ENCODE measurements at places on chromosomes 5 and 9.

GRCh38 chr9:7780261-7780988 is 19.2 kb downstream of the DMAC1 start:
- no peak for DNase-seq

DNA sequence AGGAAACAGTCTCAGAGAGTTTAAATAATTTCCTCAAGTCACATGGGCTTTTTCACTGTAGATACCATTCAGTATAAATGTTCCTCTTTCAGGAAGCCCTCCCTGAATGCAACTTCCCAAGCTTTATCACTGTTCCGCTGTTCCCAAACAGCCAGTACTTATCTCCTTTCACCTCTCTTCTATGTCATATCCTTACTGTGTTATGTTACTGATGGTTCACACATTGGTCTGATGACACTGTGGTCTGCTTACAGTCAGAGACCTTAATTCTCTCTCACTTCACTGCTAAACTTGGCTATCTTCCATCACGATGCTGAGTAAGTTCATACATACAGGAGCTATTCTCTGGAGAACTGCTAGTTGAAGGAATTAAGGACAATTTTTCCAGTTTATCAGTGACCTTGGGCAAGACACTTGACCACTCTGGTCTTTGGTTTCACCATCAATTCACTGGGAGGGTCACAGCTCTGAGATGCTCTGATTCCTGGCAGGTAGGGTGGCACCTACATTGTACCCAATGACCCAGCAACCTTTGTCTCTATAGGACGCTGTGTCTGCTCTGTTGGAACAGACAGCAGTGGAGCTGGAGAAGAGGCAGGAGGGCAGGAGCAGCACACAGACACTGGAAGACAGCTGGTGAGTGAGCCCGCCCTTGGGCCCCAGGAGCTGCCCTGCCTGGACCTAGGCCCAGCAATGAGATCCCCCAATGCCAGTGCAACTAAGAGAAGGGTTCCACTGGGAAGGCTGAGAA is 42.1 kb upstream of the RARS1 start:
- DNase-seq: no peak

DNA sequence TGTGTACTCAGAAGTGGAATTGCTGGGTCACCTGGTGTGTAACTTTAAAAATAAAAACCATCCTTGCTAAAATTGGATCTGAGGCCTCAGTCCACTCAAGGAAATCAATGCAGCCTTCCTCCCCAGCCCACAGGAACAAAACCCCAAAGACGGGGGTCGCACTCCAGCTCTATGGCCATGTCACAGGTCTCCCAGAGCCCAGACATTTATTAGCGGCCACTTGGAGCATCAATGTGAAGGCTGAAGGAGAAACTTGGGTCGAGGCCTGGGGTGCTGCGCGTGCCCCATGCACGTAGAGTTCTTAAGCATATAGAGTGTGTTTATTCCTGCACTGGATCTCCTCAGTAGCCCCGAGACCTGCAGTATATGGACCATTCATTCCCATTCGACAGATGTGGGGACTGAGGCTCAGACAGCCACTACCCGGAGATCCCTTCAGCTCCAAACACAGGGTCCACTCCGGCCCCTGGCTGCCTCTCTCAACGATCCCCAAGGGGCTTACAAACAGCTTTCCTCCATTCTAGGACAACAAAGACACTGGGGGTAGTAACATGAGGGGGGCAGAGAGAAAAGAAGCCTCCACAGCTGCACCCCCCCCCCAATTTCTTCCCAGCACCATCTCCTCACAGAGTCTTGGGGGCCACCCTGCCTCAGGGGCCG is 14.3 kb upstream of the OLFM1 start:
- no peak for DNase-seq

DNA sequence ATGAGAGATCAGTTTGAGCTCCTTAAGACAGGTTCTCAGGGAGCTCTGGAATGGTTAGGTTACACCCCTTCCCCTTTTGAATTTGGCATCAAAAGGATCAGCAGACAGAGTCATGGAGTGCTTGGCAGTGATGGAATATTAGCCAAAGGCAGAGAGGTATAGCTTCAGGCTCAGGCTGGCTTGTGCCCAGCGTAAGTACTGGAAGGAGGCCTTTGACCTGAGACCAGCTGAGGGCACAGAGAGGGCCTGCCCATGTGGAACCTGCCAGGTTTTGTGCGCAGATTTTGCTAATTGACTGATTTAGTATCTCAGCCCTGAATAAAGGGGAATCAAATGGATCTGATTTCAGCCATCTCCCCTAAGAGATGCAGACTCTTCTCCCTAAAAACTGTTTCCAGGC is 81.5 kb downstream of the RGS3 start:
- no peak for DNase-seq

- DNase-seq: no peak
Observed at GRCh38 chr5:73188764-73189531, 16.0 kb downstream of the TMEM174 start.

DNA sequence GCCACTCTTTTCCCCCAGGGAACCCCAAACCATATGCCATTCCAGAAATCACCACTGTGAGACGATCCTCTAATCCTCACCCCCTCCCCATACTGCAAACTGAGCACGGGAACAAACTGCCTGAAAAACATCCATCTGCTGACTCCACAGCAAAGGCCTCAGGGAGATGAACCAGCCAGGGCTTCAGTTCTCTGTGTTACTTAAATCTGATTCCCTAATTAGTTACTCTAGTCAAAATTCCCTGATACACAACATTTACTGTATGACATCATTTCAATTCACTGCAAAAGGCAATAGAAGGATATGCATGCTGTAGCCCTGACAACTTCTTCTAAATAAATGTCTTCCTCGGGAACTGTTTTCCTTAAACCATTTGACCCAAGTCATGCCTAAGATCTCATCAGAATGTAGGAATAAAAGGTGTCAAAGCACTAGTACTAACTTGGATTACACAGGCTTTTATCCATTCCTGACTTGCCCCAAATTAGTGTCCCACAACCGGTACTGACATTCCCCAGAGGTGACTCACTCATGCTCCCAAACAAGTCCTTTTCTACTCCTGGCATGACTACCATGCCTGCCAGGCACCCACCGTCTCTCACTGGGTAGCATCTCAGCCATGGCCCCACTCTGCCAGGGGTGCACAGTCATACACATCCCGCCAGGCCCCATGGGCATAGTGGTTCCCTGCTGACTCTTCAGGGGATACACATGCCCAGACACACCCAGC is 35.0 kb downstream of the MTX3 start:
- no peak for DNase-seq

DNA sequence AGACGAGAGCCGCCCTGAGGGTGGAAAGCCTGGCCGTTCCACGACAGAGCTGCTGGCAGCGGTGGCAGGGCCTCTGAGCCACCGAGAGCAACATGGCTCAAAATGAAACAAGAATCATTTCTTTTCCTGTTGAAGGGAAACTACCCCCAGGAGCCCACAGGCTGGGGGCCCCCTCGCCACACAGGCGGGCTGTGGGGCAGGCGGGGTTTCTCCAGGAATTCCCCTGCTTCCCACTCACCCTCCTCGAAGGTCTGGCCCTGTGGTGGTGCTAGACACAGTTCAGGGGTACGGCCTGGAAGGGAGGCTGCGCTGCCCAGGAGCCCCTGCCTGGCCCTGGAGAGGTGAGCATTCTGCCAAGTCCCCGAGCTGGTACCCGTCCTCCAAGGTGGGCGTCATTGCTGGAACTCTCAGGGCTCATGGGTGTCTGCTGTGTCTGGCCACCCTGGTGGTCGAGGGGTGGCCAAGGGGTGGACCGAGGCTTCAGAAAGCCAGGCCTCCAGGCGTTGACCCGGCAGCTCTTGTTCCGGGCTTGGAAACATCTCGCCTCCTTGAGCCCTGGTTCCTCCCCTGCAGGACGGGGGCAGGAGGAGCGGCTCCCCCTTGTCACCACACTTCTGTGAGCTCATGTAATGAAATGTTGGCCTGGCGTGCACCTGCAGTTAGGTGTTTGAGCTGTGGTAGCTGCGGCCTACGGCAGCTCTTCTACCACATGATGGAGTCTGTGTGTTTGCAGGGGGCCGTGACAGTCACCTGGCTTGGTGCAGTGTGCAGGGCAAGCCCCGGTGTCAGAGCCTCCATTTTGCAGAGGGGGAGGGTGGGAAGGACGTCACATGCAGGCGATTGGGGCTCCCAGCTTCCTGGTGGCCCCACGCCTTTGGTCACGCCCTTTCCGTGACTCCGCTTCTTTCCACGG is 65.3 kb downstream of the RXRA start:
- no peak for DNase-seq

- no peak for DNase-seq
Observed at GRCh38 chr5:76867827-76868693, 18.2 kb downstream of the S100Z start.

DNA sequence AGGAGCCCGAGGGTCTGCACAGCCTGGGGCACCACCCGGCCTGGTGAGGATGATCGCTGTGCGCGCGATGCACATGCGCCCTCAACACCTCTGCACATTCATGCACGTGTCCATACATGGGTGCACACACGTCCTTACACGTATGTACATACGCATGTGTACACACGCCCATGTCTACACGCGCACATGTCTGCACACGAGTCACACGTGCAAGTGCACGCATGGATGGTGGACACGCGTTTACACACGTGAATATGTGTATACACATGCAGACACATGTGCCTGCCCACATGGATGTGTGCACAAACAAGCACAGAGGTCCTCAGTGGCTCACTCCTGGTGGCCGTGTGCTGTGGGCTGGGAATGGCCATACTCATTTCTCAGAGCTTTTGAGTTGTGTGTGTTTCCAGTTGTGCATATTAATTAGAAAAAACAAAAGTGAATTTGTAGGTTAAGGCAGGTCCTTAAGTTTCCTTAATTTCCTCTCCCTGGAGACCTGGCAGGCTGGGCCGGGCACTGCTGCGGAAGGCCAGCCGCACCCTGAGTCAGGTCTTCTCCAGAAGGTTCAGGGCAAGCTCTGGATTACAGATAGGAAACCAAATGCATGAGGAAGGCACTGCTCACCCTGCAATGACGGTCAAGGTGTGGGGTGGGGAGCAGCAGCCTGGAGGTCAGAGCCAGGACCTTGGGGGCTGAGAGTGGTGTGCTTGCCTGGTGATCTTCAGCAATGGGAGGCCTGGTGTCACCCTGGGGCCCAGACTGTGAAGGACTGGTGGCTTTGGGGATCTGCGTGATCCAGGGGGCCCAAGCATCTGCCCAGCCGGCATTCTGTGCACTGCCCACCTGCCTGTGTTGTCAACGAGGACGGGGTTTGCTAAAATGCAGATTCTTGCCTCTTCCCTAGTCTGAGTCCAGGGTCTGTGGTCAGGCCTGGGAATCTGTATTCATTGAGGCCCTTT is 1.3 kb upstream of the RNU6ATAC start:
- no peak for DNase-seq

GRCh38 chr9:86285261-86285660 is 2.9 kb upstream of the ISCA1 start:
- DNase-seq: no peak

- no peak for DNase-seq
Observed at GRCh38 chr5:14928661-14929060, 57.1 kb upstream of the ANKH start.

GRCh38 chr5:38379350-38379937 is 121.1 kb downstream of the EGFLAM start:
- no peak for DNase-seq

DNA sequence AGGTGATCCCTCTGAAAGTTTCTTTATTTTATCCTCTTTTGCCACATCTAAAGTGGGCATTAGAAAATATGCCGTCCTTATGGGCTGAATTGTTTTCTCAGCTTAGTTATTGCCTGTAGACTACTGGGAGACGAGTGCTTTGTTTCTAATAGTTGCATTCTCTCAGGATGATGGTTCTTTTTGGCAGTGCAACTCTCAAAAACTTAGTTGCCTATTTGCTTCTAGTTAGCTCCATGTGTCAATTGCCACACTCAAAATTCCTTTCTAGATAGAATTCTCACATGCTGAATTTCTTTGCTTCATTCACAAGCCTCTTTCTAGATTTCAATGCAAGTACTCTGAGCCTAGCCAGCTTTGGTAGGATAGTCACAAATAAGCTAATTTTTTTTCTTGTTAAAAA is 155.5 kb downstream of the FGF10 start:
- no peak for DNase-seq
